ENCODE measurements at places on chromosomes 2 and 18.
A peak's percentile ranks its signal among the peaks of the same experiment; 100 is the strongest.

DNA sequence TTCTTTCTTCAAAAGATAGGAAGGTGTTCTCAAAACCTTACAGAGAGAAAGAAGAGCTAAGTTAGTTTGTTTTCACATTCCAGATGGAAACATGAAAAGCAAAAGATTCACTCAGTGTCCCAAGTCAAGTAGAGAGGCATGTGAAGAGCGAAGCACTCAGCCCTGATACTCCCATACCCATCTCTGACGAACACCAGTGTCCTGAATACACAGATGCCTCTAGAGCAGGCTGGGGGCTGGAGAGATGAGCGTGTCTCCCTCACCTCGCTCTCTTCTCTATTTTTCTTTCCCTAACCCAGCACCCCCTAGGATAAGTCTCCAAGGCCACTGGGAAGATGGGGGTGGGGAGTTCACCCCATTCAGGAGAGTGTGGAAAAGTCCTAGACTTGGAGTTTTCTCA is 227.8 kb downstream of the TMEM163 start:
- no peak for DNase-seq

GRCh38 chr2:16294791-16295190 is 354.4 kb downstream of the MYCN start:
- DNase-seq = no peak

DNA sequence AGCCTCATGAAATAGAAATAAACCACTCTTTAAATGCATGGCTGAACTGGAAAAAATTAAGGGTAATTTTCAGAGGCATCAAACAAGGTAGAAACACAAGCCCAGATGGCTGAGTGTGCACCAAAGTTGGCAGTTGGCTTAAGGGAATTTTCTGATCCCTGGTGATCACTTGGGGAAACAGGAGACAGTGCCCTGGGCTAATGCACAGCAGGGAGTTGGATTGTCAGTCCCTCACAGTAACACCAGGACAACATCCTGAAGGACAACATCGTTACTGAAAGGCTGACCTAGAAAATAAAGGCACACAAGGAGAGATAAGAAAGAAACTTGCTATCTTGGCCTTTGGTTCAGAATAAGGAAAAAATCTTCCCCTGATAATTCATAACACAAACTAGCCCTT is 417.0 kb downstream of the SLC4A3 start:
- DNase-seq = no peak

DNA sequence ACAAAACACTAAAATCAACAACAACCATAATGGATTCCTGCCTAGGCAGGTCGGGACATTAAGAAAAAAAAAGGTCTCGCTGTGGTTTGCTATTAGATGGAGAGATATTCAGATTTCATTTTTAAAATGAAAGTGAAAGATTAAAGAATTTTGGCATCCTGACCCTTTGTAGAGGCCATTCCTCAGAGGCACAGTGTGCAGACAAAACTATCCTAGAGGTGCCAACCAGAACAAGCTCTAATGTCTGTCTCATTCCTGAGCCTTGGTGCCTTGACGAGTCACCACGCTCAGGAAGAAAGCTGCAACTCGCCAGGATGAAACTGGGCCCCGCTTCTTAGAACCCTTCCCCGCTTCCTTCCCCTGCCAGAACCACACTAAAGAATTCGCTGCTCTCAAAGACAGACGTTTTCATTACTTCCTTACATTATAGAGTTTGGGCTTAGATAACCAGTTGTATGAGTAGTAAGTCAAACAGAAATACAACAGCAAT is 156.0 kb downstream of the TGIF1 start:
- DNase-seq = no peak

DNA sequence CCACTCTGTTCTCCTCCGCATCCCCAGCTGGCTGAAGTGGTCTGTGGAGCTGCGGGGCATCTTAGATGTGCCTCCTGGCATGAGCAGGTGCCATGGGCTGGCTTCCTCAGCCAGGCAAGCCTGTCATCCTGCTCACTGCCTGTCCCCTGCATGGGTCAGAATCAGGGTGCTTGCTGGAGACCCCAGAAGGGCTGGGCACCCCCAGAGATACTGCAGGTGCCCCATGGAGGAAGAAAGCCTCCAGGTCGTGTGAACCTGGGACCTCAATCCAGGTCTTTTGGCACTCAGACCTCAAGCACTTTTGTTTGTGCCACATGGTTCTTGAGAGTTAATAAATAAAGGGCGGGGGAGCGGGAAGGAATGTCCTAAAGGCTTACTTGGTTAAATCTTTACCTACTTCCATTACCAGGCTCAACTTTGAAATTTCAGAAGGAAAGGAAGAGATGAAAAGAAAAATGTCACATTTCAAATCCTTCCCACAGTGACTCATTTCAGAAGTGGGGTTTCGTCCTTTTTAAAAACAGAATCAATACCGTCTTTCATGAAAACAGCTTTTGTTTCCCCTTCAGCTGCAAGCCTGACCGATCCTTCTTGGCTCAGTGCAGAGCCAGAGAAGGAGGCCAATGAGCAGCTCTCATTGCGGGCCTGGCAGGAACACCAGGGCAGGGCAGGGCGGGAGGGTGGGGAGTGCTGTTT is 69.9 kb downstream of the RHOB start:
- peak; percentile 59 for DNase-seq

Measured in Right ventricle myocardium inferior (tissue), 1 donor.